ENCODE measurements at places on chromosomes 7 and 10.

GRCh38 chr10:61975391-61975932 lies 74.0 kb downstream of the ARID5B start:
- peak overlapping the region; percentile 8 for H3K27ac ChIP-seq

- H3K36me3 ChIP-seq: peaks cover 36% of the 10 kb centered on the region
- H3K27me3 ChIP-seq: no peaks in the 10 kb centered on the region
- DNase-seq: no peak
- peaks cover 23% of the 10 kb centered on the region for H3K4me1 ChIP-seq
- H3K27ac ChIP-seq: no peak overlapping the region
These were observed 175.5 kb downstream of the RNF216 start for GRCh38 chr7:5605775-5606634.

DNA sequence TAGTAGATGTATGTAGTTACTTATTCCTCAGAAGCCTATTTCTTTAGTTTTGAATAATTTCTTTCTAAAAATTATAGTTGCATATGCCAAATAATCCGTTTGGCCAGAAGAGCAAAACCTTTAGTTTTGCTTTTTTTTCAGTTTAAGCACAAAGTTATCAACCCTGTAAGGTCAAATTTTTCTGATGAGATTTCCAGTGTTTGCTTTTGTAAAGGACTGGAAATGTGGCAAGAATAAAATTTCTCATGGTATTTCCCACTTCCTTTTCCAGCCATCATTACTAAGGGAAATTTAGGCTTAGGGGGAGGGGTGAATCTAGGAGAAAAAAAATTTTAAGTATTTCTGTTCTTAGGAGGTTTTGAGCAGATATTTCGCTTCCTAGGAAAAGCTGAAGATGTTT lies 7.6 kb downstream of the CALD1 start:
- DNase-seq: peak; percentile 47
- peak overlapping the region; percentile 23 for H3K27ac ChIP-seq
- H3K36me3 ChIP-seq: peaks cover 9% of the 10 kb centered on the region
- H3K4me3 ChIP-seq: no peak overlapping the region
- peaks cover 10% of the 10 kb centered on the region for H3K4me1 ChIP-seq

DNA sequence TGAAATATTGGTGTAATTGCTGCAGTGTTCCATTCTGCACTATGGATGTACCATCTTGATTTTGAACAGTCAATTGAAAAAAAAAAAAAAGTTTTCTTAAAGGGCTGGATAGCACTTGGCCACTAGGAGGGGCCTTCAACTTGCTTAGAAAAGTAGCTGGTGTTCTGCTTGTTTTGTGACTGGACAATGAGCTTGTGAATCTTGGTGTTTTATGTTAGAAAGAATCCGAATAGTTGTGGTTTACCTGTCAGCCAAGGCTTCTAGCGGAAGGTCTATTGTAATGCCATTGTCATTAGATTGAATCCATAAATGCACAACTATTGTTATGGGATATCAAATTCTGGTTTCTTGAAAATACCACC lies 77.1 kb downstream of the BMPER start:
- H3K4me3 ChIP-seq: no peak overlapping the region
- no peaks in the 10 kb centered on the region for H3K36me3 ChIP-seq
- no peak overlapping the region for H3K27ac ChIP-seq
- H3K4me1 ChIP-seq: peaks cover 3% of the 10 kb centered on the region

DNA sequence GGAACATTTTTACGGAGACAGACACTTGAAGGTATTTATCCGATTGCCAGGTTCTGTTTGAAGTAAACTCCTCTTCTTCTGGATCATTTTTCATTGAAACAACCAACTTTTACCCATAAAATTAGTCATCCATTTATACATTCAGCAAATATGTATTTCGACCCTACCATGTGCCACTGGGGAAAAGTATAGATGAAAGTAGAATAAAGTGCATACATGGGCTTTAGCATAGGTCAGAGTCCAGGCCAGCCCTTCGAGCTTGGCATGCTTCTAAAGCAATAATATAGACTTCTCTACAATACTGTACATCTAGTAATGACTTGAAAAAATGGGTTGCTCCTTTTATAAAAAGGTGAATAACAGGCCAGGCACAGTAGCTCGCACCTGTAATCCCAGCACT lies 10.1 kb downstream of the SLC25A16 start:
- no peak for DNase-seq
- H3K27ac ChIP-seq: no peak overlapping the region
- no peaks in the 10 kb centered on the region for H3K27me3 ChIP-seq
- no peaks in the 10 kb centered on the region for H3K4me1 ChIP-seq

GRCh38 chr7:134651991-134652390 lies 5.3 kb downstream of the BPGM start:
- no peak for DNase-seq
- peaks cover 4% of the 10 kb centered on the region for H3K4me1 ChIP-seq
- no peaks in the 10 kb centered on the region for H3K36me3 ChIP-seq
- H3K27me3 ChIP-seq: no peaks in the 10 kb centered on the region

- H3K4me1 ChIP-seq: peaks cover 6% of the 10 kb centered on the region
- DNase-seq: no peak
- no peaks in the 10 kb centered on the region for H3K36me3 ChIP-seq
- no peaks in the 10 kb centered on the region for H3K27me3 ChIP-seq
- no peak overlapping the region for H3K4me3 ChIP-seq
- no peak overlapping the region for H3K27ac ChIP-seq
These were observed 162.2 kb upstream of the ITGB1 start for GRCh38 chr10:33120275-33120674.

GRCh38 chr7:131959106-131959812 lies 402.8 kb upstream of the PODXL start:
- H3K4me1 ChIP-seq: no peaks in the 10 kb centered on the region
- peaks cover 56% of the 10 kb centered on the region for H3K27me3 ChIP-seq
- no peaks in the 10 kb centered on the region for H3K36me3 ChIP-seq
- H3K4me3 ChIP-seq: no peak overlapping the region

- H3K4me3 ChIP-seq: no peak overlapping the region
- no peak for DNase-seq
- no peaks in the 10 kb centered on the region for H3K27me3 ChIP-seq
These were observed 631.7 kb downstream of the KCNMA1 start for GRCh38 chr10:77005871-77006270.

DNA sequence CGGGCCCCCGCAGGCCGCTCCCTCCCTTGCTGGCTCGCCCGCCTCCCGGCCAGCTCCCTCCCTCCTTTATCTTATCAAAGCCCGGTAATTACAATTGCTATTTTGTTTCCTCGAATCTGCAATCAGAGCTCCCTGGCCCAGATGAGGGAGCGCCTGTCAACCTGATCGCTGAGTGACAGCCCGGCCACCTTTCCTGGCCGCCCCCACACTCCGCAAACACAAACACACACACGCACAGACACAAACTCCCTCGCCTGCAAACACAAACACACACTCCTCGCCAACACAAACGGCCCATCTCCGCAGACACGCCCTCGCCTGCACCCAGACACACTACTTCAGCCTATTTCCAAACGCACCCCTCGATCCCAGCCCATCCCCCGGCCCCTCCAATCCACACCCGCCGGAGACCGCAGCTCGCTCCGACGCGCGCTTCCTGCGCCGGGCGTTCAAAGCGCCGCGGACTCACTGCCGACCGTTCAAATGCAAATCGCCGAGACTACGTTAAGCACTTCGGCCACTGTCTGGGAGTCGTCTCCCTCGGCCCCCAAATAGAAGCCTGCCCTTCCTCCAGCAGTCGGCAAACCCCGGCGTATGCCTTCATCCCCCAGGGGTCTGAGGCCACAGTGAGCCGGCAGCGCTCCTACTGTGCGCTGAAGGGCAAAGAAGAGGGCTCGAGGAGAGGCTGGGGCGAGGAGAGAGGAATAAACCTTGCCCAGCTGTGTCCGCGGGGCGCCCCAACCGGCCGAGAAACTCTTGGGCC lies 3.0 kb upstream of the FGF8 start:
- peak; percentile 68 for DNase-seq
- H3K27ac ChIP-seq: no peak overlapping the region
- H3K36me3 ChIP-seq: peaks cover 8% of the 10 kb centered on the region
- peaks cover 48% of the 10 kb centered on the region for H3K27me3 ChIP-seq
- H3K4me1 ChIP-seq: peaks cover 53% of the 10 kb centered on the region
- peak overlapping the region; percentile 27 for H3K4me3 ChIP-seq

- H3K27me3 ChIP-seq: no peaks in the 10 kb centered on the region
- H3K4me1 ChIP-seq: no peaks in the 10 kb centered on the region
- H3K36me3 ChIP-seq: no peaks in the 10 kb centered on the region
- no peak for DNase-seq
- no peak overlapping the region for H3K27ac ChIP-seq
These were observed 3.2 kb downstream of the GPR141 start for GRCh38 chr7:37686556-37687345.

DNA sequence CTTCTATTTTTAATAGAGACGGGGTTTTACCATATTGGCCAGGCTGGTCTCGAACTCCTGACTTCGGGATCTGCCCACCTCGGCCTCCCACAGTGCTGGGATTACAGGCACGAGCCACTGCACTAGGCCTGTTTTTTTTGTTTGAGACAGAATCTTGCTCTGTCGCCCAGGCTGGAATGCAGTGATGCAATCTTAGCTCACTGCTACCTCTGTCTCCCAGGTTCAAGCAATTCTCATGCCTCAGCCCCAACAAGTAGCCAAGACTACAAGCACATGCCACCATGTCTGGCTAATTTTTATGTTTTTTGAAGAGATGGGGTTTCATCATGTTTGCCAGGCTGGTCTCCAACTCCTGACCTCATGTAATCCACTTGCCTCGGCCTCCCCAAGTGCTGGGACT lies 73.7 kb downstream of the TYW1B start:
- peaks cover 3% of the 10 kb centered on the region for H3K36me3 ChIP-seq
- DNase-seq: no peak
- H3K27me3 ChIP-seq: no peaks in the 10 kb centered on the region
- peaks cover 1% of the 10 kb centered on the region for H3K4me1 ChIP-seq
- no peak overlapping the region for H3K27ac ChIP-seq
- H3K4me3 ChIP-seq: no peak overlapping the region

DNA sequence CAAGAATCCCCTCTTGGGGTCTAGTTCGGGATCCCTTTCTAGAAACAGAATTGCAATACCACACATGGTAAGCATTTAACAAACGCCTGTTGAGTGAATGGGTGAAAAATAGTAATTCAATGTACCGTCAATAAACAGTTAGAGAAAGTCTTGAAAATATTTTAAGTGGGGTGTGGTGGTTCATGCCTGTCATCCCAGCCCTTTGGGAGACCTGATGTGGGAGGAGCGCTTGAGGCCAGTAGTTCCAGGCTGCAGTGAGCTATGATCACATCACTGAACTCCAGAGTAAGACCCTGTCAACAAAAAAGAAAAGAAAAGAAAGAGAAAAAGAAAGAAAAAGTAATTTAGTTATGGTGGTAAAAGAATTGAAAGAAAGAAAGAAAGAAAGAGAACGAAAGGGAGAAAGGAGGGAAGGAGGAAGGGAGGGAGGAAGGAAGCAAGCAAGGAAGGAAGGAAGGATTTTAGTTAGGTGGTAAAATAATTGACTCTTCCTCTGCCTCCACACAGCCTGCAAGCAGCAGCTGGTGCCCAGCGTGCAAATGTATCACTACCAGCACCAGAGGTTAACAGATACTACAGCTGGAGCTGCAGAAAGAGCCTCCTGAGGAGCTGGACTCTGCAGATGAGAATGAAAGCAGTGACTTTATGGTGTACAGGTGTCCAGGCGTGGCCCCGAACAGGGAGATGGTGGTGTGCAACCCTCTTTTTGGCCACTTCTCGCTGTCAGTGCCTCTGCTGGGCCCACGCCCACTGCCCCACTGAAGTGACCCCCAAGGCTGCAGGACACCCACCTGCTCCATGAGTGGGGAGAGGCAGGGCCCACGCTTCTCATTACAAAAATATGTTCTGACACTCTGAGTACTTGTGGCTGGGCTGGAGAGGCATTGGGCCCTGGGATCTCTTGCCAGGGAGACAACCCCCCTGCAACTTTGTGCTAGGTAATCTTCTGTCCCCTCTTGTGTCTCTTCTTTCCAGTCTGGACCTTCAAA lies 135.4 kb downstream of the BAMBI start:
- H3K4me1 ChIP-seq: peaks cover 2% of the 10 kb centered on the region
- H3K36me3 ChIP-seq: no peaks in the 10 kb centered on the region
- no peak overlapping the region for H3K4me3 ChIP-seq
- no peak for DNase-seq
- H3K27ac ChIP-seq: no peak overlapping the region

DNA sequence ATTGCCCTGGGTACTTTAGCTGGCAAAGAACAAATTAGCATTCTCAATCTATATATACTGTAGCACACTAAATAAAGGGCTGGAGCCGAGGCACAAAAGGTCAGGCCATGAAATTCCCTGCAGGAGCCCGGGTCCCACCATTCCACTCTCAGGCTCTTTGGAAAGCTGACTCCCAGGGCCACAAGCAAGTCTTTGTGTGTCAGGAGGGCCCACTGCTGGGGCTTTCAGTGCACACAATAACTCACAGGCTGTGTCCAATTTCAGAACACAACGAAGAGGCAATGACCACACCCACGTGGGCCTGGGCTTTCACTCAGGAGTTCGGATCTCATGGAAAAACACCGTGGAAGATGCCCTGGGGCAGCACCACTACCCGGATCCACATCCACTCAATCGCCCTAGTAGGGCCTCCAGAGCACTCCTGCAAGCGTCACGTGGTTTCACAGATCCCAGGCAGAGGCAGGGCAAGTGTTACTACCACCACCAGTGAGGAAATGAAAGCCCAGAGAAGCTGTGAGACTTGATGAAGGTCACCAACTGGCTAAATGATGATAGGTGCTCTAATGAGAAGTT lies 60.3 kb downstream of the COBL start:
- no peak overlapping the region for H3K4me3 ChIP-seq
- H3K36me3 ChIP-seq: no peaks in the 10 kb centered on the region
- H3K27me3 ChIP-seq: peaks cover 21% of the 10 kb centered on the region
- no peaks in the 10 kb centered on the region for H3K4me1 ChIP-seq
- no peak overlapping the region for H3K27ac ChIP-seq

GRCh38 chr7:39567294-39567693 lies 1.1 kb downstream of the YAE1 start:
- peaks cover 25% of the 10 kb centered on the region for H3K36me3 ChIP-seq
- H3K27me3 ChIP-seq: no peaks in the 10 kb centered on the region
- no peak overlapping the region for H3K27ac ChIP-seq
- H3K4me1 ChIP-seq: no peaks in the 10 kb centered on the region
- DNase-seq: no peak

GRCh38 chr7:39910108-39910869 lies 39.8 kb upstream of the CDK13 start:
- no peak overlapping the region for H3K4me3 ChIP-seq
- no peaks in the 10 kb centered on the region for H3K27me3 ChIP-seq
- no peaks in the 10 kb centered on the region for H3K36me3 ChIP-seq
- no peak overlapping the region for H3K27ac ChIP-seq

GRCh38 chr10:122526892-122527291 lies 33.7 kb upstream of the DMBT1 start:
- no peak overlapping the region for H3K27ac ChIP-seq
- H3K36me3 ChIP-seq: no peaks in the 10 kb centered on the region
- H3K4me1 ChIP-seq: peaks cover 7% of the 10 kb centered on the region
- H3K27me3 ChIP-seq: peaks cover 22% of the 10 kb centered on the region

Data from mesenchymal stem cell (in vitro differentiated cells and primary cell).